Fibroblast of the conjunctiva (primary cell): ENCODE measurements at places on chromosomes 11 and 22.

DNA sequence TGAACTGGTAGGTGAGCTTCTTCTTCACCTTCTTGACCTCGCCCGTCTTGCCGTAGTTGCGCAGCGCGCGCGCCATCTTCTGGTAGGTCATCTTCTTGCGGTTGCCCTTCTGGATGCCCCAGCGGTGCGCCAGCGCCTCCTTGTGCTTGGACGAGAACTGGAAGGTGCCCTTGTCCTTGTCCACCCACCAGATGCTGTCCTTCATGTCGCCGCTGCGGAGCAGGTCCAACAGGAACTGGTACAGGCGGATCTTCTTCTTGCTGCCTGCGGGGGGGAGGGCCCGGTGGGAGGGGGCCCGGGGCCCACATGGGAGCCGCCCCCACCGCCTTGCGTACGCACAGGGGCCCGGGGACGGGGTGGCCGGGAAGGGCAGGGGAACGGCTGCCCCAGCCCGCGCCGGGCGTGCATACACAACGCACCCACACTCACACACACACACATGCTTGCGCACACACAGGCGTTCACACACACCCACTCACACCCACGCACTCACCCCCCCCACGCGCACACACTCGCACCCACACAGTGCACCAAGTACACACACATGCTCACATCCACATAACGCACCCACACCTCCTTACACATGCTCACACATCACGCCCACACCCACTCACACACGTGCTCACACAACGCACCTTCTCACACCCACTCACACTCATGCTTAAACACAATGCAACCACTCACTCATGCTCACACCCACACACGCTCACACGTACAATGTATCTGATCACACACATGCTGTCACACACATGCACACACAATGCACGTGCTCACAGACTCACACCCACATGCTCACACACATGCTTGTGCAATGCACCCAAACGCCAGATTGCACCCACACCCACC is 3.0 kb upstream of the MYBPC3 start:
- DNase-seq, result peak; percentile 88

DNA sequence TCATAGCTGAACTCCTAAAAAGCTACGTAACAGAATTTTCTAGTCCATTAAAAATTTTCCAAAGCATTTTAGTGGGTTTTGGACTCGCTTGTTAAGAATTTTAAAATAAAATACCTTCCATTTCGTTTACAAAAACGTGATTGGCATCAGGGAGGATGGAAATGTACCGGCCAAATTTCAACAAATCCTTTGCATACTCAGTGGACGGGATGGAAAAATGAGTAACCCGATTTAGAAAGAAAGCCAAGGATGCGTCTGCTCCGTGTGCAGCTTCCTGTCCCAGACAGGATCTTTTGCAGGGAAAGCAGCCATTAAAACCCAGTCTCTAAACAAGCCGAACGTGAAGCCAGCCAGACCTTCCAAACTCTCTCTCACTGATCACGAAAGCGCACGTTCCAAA is 15.6 kb downstream of the TMEM184B start:
- DNase-seq, result peak; percentile 51

- DNase-seq, result no peak
These were observed 12.3 kb upstream of the IGSF9B start for GRCh38 chr11:133969112-133969511.

GRCh38 chr11:33125611-33126010 is 35.7 kb downstream of the CSTF3 start:
- no peak for DNase-seq

- DNase-seq, result no peak
These were observed 14.4 kb upstream of the NCAM1 start for GRCh38 chr11:112946866-112947265.

DNA sequence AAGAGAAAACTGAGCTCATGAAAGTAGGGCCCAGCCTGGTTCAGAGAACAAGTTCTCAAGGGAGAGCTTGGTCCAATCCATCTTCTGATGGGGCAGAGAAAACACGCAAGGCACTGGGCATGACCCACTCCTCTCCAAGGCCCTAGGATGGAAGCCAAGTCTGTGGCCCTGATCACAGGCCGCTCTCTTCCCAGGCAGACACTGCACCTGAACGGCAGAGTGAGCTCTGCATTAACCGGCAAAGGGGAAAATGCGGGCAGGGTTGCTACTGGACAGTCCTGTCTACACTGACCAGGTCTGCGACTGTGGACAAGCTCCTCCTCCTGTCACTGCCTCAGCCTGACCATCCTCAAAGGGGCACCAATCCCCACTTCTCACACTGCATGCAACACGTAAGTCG is 49.3 kb downstream of the SGSM3 start:
- no peak for DNase-seq

GRCh38 chr11:122656073-122656630 is 630 bp downstream of the UBASH3B start:
- no peak for DNase-seq

DNA sequence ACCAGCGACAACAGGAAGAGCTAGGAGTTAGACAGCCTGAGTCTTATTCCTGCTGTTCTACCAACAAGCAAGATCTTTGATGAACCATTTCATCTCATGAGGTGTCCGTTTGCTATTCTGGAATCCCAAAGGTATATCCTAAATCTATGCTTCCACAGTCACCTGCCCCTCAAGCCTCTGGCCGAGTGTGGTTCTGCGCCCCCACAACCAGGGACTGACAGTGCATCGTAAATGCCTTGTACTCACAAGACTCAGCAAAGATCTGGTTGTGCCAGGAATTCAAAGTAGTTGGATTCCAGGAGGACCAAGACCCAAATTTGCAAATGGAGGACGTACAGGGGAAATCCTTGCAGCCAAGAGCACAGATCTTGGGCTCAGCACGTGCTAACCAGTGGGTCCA is 47.5 kb upstream of the JAM3 start:
- DNase-seq, result no peak

GRCh38 chr11:27002838-27003237 is 8.9 kb downstream of the FIBIN start:
- DNase-seq, result no peak

GRCh38 chr22:29954203-29954855 is 71.4 kb downstream of the MTMR3 start:
- DNase-seq, result no peak

- DNase-seq, result no peak
These were observed at the start of gene PCF11 for GRCh38 chr11:83156996-83157593. Gene PCF11, plus strand, starts transcription at chr11:83157131. Its CDS starts 309 bp downstream, at chr11:83157440.

- no peak for DNase-seq
These were observed 48.2 kb downstream of the HIRA start for GRCh38 chr22:19383292-19383691.

GRCh38 chr11:121522043-121522941 is 69.5 kb upstream of the SORL1-AS1 start:
- no peak for DNase-seq

GRCh38 chr11:12573707-12574485 is 100.3 kb upstream of the TEAD1 start:
- DNase-seq, result no peak

GRCh38 chr11:46892838-46893237 is 25.5 kb downstream of the LRP4 start:
- no peak for DNase-seq

DNA sequence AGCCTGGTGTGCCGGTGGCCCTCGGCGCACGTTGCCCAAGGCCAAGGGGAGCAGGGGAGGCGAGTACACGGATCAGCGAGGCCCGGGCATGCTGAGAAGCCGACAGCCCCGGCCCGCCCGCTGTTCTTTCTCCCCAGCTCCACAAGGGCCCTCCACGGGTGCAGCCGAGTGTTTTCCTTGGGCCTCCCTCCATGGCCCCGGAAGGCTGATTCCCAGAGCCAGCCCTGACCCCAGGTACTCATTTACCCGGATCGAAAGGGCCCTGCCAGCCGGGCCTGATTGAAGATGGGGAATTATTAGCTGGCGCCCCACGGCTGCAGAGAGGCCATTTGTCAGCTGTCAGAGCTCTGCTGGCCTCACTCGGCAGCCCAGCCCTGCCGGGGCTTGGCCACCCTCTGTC is 53.1 kb downstream of the WNT7B start:
- no peak for DNase-seq

DNA sequence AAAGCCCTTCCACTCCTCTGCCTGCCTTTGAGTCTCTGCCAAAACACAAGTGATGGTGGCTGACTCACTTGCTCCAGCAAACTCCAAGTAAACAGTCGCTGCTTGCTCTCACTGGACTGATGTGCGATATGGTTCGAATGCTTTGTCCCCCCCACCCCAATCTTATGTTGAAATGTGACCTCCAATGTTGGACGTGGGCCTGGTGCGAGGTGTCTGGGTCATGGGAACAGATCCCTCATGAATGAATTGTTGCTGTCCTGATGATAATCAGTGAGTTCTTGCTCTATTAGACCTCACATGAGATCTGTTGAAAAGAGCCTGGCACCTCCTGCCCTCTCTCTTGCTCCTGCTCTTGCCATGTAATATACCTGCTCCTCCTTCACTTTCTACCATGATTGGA is 747.9 kb downstream of the OPCML start:
- DNase-seq, result no peak

- no peak for DNase-seq
These were observed 9.3 kb downstream of the CD44 start for GRCh38 chr11:35148163-35148837.

GRCh38 chr11:19577391-19577975 is 135.2 kb upstream of the NAV2 start:
- no peak for DNase-seq

DNA sequence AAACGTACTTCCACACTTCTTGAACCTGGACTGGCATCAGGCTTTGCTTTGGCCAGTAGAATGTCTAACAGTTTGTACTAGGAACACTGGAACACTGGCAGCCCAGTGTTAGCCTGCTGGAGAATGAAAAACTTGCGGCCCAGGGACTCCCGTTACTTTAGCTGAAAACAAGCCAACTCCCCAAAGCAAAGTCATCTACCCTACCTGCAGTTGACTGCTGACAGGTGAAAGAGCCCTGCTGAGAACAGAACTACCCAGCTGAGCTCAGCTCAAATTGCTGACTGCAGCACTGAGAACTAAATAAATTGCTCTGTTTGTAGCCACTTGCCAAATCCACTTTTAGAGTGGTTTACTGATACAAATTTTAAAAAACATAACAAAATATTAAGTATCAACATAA is 342.5 kb downstream of the LRRC4C start:
- no peak for DNase-seq

GRCh38 chr11:44620328-44620725 is 54.9 kb downstream of the CD82 start:
- DNase-seq, result no peak
